ENCODE measurements at places on chromosomes 1 and 21. TPM values are rescaled to one million over a fixed set of nuclear protein-coding genes. Genes with fewer than 3 reads are reported as not detected.

VASH2 gene
- not detected for total RNA-seq

IL20 gene
- not detected for total RNA-seq

RNPEP gene
- total RNA-seq = 94.0 TPM

MRAP gene
- total RNA-seq = not detected

LMX1A gene
- not detected for total RNA-seq

BSND gene
- total RNA-seq = not detected

OR2G2 gene
- not detected for total RNA-seq

ANXA9 gene
- total RNA-seq = 1.5 TPM

TINAGL1 gene
- 840 TPM for total RNA-seq
